ENCODE measurements at places on chromosomes 16 and 17.

DNA sequence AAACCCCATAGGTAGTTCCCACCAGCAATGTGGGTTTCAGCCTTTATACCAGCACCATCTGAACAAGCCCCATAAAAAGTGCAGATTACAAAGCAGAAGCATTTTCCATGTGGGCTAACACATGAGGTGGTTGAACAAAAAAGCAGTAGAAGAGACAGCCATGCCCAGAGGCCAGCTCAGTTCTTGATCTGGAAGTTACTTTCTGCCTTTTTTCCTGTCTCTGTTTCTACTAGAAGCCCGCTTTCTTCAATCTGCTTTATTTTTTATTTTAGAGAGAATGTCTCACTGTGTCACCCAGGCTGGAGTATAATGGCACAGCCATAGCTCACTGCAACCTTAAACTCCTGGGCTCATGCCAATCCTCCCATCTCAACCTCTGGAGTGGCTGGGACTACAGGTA, 31.5 kb upstream of the APOH start:
- no peak for DNase-seq

DNA sequence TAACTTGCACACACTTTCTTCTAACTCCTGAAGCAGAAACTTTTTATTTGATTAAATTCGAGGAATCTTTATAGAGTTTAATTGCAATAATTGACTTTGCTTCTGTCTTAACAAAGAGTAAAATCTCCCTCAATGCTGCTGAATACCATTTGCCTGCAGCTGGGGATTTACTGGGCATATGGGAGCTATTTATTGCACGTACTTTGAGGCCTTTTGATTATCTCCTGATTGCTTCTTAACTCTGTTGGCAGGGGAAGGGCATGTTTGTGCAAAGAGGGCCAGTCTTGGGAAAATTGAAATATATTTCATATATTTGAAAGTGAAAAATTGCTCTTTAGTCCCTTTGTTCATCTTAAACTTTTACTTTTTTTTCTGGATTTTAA, 156.8 kb upstream of the CHMP6 start:
- DNase-seq: no peak

- DNase-seq: no peak
These were observed 1.6 kb upstream of the EDC4 start for GRCh38 chr16:67871256-67871655.

GRCh38 chr16:89700649-89701424, 668 bp downstream of the SPATA2L start:
- no peak for DNase-seq

- no peak for DNase-seq
These were observed 78.0 kb upstream of the DOC2B start for GRCh38 chr17:259341-259976.

GRCh38 chr16:72637306-72637705, 410.6 kb downstream of the ZFHX3 start:
- DNase-seq: no peak

- no peak for DNase-seq
These were observed 7.3 kb upstream of the CPHXL start for GRCh38 chr16:75733305-75734211.

DNA sequence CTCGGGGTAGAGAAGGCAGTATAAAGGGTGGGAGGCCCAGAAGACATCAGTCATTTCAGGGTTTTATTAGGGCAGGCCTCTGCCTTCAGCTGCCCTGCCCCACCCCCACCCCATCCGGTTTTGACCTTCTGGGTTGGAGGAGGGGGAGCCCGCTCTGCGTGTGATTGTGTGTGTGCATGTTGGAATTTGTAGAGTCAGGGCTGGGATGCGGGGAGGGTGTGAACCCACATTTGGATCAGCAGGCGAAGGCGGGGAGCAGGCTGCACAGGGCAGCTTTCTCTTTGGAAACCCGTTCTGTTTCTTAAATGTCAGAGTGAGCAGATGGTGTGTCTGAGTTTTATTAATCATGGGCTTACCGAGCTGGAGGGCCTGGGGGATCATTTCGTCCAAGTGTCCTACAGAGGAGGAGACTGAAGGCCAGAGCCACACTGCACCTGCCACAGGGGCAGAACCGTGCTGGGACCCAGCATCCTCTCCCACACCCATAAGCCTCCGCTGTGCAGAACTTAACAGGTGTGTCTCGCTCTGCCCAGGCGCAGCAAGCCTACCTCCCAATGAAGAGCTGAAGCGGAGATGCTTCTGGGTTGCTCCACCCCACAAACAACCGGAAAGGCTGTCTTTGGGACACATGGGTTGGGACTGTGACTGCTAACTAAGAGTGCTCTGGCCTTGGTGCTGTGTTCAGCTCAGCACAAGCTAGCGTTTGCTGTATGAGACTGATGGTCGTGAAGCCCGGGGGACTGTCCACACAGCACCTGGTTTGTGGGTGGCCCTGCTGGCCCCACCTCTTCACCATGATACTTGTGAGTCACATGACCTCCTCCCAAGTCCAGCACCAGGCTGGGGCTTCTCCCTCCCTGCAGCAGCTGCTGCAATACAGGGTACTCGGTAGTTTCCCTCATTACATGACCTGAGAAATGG, 70.9 kb upstream of the GSE1 start:
- DNase-seq: no peak

DNA sequence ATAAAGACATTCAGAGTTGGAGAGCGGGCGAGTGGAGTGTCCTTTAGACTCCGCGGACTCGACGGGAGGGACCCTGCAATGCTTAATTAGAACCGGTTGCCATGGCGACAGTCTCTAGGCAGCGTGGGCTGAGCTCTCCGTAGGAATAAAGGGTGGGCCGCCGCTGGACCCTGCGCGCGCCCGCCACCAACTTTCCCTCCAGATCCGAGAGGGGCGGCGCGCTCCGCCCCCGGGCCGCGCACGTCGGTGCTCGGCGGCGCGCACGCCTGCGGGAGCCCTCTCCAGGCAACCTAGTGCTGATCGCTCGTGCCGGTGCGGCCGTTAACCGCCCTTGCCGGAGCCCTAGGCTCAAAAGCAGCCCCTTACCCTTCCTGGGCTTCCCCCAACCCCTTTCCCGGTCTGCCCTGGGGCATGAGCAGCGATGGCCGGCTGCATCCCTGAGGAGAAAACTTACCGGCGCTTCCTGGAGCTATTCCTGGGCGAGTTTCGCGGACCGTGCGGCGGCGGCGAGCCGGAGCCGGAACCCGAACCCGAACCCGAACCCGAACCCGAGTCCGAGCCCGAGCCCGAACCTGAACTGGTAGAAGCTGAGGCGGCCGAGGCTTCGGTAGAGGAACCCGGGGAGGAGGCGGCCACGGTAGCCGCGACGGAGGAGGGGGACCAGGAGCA, at the start of gene PPM1E:
Gene PPM1E (plus strand): TSS at position 278 of the 669 bp plus-strand sequence.
- peak; percentile 12 for DNase-seq

GRCh38 chr17:72488555-72489271, 367.9 kb downstream of the SOX9 start:
- no peak for DNase-seq

DNA sequence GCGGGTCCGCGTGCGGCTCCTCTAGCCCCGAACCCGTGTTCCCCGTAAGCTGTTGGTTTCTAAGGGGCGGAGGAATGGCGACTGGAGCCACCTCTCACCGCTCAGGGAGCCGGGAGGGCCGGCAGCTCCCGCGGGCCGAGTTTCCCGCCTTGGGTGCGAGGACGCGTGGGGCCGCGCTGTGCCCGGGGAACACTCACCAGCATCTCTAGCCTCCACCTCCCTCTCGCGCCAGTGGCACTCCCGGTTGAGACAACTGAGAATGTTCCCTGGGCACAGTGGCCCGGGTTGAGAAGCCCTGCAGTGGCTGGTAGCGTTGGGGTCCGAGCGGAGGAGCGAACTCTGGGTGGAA, 560 bp downstream of the TELO2 start:
- no peak for DNase-seq

DNA sequence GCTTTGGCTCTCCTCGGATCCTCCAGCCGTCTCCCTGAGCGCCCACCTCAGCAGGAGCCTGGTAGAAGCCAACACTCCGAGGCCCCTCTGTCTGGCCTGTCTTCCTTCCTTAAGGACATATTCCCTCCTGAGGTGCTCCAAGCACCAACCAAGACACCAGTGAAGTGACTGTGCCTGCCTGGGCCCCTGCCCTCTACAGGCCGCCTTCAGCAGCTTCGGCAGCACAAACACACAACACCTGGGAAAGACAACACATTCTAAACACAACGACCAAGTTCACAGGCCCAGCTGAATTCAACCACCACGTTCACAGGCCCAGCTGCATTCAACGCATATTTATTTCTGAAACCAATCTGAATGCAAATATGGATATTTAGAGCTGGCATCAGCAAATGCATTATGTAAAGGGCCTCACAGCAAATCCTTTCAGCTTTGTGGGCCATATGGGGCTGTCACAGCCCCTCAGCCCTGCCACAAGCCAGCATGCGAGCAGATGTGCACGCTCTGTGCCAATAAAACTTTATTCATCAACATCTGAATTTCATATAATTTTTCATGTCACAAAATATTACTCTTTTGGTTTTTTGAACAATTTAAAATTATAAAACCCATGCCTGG, 12.2 kb downstream of the GALNS start:
- no peak for DNase-seq

DNA sequence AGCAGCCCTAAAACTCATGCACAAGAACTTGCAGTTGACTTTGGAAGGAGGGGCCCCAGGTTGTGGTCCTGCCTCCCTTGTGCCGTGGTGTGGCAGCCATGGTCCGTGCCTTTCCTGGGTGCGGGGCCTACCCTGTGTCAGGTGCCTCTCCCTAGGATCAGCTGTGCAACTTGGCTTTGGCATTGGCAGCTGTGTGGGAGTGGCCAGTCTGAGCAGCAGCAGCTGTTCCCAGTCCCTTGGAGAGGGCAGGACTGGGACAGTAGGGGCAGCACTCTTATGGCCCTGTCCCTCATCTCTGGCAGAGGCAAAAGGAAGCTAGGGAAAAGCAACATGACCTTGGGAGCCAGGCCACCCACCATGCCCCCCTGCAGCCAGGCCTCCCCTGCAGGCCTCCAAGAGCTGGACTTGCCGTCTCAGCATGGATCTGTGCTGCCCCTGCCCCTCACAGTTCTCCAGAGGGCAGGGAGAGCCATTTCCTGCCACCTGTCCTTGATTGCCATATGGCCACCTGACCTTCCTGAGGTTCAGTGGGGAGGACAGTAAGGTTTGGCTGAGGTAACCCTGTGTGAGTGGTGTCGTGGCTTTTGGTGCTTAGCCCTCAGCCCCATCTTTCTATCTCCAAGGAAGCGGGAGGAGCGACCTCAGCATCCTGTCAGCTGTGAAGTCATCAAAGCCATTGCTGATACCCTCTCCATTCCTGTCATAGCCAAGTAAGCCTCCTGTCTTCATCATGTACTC, 15.5 kb upstream of the NFATC3 start:
- no peak for DNase-seq

DNA sequence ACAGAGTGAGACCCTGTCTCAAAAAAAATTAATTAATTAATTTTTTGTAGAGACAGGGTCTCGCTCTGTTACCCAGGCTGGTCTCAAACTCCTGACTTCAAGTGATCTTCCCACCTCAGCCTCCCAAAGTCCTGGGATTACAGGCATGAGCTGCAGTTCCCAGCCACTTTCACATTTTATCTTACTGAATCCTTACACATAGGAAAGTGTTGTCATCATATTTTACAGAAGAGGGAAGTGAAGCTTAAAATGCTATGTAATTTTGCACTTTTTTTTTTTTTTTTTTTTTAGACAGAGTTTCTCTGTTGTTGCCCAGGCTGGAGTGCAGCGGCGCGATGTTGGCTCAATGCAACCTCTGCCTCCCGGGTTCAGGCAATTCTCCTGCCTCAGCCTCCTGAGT, 21.1 kb upstream of the ZNF629 start:
- DNase-seq: no peak

DNA sequence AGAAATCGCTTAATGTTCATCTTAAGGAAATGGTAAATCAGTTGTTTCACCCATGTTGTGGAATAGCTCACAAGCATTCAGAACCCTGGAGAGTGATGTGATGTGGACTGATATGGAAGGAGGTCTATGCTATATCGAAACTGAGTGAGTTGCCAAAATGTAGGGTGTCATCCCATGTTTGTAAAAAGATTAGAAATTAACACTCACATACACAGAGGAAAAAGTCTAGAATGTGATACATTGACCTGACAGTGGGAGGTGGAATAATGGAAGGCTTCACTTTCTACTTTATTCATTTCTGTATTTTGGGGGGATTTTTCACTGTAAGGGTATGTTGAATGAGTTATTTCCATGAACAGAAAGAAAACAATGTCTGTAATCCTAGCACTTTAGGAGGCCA, 4.7 kb upstream of the PRM1 start:
- no peak for DNase-seq

DNA sequence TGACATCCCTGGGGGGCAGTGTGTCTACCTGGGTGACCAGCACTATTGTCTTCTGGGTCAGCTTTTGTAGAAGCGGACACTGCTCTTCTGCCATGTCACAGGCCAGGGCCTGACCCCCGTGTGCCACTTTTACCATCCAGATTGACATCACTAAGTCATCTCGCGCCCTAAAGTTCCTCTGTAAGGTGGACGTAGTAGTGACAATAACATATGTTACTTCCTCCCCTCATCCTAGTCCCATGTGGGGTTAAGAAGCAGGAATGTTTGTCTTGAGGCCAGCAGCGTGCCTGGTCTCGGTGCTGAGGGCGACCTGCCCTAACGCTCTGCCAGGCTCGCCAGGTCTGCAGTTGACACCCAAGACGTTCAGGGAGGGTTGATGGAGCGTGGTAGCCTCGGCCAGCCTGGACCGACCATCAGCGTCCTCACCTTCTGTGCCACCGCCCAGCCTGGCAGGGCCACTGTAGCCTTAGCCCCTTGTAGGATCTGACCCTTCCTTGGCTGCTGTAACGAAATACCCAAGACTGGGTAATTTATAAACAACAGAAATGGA, 20.7 kb downstream of the GAA start:
- DNase-seq: no peak

GRCh38 chr17:39132192-39132610, 19.2 kb downstream of the PLXDC1 start:
- DNase-seq: no peak

DNA sequence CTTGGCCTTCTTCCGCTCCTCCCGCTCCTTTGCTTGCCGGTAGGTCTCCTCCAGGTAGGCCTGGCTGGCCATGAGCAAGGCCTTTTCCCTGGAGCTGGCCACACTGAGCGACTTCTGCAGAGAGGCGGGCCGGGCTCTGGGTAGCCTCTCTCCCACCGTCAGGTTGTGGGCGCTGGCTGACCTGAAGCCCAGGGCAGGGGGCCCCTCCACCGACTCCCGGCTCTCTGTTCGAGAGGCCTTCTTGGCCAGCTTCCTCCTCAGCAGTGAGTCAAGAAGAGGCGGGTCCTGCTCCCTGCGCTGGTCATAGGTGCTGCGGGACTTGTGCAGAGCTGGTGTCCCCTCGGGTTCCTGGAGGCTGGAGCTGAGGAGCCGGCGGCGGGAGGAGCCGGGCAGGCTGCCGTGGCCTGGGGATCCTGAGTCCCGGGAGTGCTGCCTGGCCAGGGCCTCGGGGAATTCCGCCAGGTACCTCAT, 12.8 kb downstream of the GPR179 start:
- DNase-seq: no peak

GRCh38 chr17:81334391-81334901, 39.3 kb upstream of the SLC38A10 start:
- no peak for DNase-seq

GRCh38 chr16:81608523-81609209, 164.1 kb downstream of the CMIP start:
- DNase-seq: no peak

Measured in stimulated activated CD8-positive, alpha-beta memory T cell treated with anti-CD3 and anti-CD28 coated beads, Interleukin-15, amount 100 ng/mL, for 24 hours (primary cell).